ENCODE measurements at places on chromosomes 12 and 14.
A peak's percentile ranks its signal among the peaks of the same experiment; 100 is the strongest.

DNA sequence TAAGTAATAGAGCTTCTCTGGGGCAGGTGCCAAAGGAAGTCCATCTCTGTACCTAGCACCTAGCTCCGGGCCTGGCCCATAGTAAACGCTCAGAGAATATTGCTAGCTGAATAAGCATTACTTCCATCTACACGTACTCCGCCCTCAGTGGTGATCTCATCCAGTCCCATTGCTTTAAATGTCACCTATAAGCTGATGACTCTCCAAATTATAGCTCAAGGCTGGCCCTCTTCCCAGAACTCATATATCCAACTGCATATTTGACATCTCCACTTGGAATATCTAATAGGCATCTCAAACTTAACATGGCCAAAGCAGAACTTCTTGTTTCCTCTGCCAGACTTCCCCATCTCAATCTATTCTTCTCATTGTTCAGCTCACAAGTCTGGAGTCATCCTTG is 6.9 kb upstream of the DYNLL1 start:
- DNase-seq = no peak

GRCh38 chr12:114820796-114821195 is 136.8 kb upstream of the TBX3 start:
- no peak for DNase-seq

GRCh38 chr14:22549981-22550673 is 38.9 kb downstream of the DAD1 start:
- DNase-seq = peak; percentile 53

GRCh38 chr14:52021957-52022600 is 32.7 kb downstream of the RTRAF start:
- no peak for DNase-seq

DNA sequence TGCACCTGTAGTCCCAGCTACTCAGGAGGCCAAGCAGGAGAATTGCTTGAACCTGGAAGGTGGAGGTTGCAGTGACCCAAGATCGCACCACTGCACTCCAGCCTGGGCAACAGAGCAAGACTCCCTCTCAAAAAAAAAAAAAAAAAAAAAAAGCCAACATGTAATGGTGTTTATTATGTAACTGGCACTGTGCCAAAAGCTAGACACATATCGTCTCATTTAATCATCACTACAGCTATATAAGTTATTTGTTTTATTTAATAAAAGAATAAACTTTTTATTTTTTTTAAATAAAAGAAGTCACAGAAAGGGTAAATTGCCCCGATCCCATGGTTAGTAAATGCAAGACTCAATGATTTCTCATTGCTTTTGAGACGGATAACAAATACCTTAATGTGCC is 76.9 kb downstream of the PTCSC3 start:
- DNase-seq = no peak

DNA sequence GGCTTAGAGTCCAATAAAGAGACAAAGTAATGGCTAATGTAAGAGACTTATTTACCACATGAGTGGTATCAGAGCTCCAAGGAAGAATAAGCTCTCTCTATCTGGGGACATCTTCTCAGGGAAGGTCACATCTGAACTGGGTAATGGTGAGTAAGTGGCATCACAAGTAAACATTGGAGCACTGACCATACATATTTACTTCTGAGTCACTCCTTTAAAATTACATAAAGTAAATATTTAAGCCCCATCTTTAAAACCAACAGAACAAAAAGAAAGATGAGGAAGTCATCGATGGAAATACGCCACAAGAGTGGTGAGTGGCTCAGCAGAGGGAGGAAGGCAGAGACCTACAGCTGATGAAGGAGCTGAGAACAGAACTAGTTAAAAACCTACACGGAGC is 159.9 kb downstream of the DUSP6 start:
- DNase-seq = no peak

DNA sequence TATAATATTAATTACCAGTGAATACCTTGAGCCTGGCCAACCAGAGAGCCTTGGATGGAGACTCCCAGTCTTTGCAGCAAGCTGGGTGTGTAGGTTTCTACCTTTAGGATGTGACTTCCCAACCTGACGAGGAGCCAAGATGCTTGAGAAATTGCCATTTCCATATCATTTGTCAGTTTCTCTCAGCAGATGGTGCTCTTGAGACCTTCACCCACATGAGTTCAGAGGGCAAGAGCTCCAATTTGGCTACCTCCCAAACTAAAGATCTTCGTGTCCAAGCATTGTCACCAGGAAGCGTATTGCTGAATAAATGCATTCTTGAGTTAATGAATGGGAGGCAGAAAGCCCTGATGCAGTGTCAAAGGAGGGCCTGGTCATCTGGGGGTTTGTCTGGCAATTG is 106.4 kb upstream of the TBX5 start:
- DNase-seq = no peak

All from stimulated activated CD4-positive, alpha-beta T cell treated with anti-CD3 and anti-CD28 coated beads, Interleukin-4, amount 100 ng/mL, for 4 hours (primary cell).